ENCODE measurements at places on chromosomes 16 and 17.
A peak's percentile ranks its signal among the peaks of the same experiment; 100 is the strongest.

DNA sequence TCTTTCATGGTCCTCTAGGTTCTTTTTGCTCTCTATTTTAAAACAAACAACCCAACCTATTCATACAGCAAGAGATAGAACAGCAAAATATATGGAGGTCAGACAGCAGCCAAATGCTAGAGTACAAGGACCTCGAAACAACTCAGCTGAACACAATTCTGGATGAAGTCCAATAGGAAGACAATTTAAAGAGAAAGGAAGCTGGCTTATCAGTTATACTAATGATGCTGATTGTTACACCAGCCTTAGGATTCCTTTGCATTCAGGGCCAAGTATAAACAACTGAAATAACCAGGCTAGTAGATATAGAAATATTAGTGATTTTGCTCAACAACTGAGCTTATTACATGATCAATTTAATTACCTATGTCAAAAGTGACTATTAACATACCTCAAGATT, 2.5 kb downstream of the SSH2 start:
- DNase-seq, result no peak

- no peak for DNase-seq
Measured at GRCh38 chr17:10790491-10791401, 13.2 kb downstream of the TMEM238L start.

DNA sequence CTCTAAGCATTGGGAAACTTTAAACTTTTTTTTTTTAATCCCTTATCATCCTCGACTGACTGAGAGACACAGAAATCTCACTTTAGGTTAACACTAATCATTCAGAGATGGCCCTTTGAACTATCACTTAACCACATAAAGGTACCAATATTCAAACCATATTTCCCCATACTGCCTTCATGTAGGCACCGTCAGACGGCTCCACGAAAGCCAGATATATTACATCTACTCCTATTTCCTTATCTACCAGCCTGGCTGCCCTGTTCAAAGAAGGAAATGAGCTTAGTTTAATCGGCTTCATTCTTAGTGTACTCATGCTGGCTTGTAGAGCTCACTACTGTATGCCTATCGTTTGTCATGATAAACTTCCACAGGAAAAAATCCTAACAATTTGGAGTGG, 270.9 kb downstream of the CEP112 start:
- DNase-seq, result no peak

GRCh38 chr16:57489229-57489628, 2.9 kb upstream of the DOK4 start:
- no peak for DNase-seq

- DNase-seq, result no peak
Measured at GRCh38 chr16:11526655-11527350, 59.9 kb downstream of the LITAF start.

DNA sequence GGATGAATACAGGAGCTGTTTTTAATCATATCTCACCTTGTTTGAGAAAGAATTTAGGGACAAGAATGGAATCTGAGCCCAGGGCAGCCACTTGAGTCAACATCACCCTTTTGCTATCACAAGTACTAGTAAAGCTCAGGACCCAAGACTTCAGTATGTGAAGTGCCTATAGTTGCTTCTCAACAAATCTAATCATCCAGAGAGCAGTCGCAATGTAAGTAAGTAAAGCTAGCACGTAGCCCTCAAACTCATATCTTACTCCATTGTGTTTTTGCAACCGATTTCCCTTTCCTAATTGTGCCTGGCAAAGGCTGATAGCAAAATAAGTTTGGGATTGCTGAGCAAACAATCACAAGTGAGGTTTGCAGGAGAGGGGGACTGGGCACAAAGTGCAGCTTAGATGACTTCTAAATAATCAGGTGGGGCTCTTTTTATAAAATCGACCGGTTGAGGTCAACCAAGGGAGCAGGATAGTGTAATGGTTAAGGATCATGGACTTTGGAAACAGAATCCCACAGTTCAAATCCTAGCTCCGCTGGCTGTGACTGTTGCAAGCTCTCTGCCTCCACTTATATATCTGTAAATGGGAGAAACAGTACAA, 13.0 kb downstream of the TOB1 start:
- DNase-seq, result no peak

DNA sequence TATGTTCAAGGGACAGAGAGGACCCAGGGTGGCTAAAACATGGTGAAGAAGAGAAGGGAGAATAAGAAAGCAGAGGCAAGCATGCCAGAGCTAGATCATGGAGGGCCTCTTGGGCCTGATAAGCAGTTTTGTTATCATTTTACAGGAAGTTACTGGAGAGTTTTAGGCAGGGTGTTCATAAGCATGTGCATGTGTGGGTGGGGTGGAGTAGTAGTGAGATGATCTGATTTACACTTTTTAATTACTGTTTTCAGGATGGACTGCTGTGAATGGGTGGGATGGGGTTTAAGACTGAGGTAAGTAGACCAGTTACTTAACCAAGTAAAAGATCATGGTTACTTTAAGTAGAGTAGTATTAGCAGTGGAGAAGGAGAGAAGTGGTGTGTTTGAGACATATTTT, 173.6 kb downstream of the PHKB start:
- no peak for DNase-seq

GRCh38 chr16:3054965-3055733, 8.8 kb downstream of the MMP25 start:
- no peak for DNase-seq

DNA sequence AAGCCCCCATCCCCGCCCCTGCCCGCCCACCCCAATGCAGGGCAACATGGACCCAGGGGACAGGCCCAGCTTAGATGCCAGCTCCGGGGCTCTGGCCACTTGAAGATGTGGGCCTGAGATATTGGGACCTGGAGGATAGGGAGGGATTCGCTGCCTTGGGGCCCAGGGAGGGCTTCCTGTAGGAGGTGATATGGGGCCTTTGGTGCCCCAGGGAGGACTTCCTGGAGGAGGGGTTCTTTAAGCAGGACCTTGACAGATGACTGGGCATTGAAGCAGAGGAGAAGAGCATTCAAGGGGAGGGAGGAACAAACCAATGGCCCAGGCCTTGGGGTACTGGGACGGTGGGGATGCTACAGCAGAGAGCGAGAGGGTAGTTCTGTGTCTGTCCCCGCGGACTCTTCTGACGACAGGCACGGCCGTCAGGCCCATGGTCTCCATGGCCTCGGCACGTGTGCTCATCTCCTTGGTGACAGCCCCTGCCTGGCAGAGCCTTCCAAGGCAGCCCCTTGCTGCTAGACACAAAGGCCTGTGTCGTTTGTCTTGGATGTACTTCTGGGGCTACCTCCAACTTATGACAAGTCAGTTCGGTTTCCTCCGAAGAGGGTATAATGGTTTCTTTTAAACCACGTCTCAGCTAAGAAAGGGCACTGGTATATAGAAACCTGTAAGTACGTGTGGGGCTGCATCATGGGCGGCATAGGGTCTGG, 55.5 kb upstream of the ZC3H18 start:
- DNase-seq, result no peak

DNA sequence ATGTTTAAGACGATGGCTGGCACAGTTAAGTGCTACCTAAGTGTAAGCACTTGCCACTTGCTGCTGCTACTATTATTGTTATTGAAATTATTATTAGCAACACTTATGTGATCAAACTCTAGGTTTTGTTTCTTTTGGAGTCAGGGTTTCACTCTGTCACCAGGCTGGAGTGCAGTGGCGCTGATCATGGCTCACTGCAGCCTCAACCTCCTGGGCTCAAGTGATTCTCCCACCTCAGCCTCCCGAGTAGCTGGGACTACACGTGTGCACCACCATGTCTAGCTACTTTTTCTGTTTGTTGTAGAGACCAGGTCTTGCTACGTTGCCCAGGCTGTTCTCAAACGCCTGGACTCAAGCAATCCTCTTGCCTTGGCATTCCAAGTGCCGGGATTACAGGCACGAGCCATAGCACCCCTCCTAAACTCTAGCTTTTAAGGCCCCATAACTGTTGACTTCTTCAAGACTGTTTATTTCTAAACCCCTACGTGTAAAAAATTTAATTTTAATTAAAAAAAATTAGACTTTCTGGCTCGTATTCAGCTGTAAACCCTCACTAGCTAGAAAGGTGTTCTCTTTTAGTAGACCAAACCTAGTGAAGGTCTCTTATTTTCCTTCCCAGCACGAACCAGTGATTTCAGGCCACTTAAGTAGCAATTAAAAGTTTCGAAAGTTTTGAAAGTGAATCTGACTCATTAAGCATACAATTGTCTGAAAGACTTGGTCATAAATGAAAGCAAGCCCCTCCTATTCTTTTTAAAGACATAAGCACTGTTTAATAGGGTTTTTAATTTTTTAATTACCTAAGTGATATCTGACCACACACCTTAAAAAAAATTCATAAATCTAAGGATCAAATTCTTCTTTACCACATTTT, 11.7 kb upstream of the SCNN1B start:
- DNase-seq, result no peak

DNA sequence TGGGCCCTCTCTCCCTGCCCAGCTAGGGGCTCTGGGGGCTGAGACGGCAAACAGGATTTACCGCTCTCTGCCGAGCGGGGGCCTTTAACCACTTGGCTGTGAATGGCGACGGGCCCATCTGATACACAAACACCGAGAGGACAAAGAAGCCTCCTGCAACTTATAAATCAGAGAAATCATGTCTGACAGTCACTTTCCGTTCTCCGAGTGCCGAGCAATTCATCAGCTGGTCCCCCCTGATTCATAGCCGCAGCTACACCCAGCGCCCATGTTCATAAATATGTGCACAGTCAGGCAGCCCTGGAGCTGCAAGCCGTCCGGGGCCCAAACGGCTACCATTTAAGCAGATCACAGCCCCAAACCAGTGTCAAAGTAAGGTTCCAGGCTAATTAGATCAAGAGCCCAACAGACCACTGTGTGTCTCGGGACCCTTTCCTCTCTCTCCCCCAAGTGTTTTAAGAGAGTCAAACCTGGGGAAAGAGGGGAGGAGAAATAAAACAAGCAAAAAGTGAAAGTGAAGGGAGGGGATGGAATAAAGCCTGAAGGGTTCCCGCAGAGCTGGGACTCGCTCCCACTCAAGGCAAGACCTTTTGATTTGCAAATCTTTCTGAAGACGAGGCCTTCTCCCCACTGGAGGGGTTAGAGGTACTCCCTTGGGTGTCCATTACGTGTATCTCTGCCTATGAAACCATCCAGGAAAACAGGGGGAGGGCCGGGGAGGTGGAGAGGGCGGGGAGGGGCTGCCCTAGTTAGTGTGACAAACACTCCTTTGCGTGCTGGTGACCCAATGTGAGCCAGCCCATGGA, 154.7 kb downstream of the C16orf78 start:
- DNase-seq, result peak; percentile 51

DNA sequence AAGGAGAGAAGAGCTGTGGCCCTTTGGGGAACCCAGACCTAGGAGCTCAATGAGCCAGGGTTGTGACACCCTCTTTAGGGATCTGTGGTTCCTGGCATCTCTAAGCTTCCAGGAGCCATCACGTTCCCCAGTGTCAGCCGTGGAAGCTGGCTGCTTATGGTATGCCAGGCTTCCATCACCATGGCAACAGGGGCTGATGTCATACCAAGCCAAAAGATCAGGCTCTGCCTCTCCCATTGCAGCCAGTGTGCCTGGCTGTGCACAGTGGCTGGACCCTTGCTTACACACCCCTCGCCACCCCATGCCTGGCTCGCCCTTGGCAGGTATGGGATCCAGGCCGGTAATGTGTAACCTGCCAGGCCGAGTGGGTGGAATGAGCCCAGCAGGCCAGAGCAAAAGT, 91.1 kb downstream of the SSH2 start:
- DNase-seq, result no peak

DNA sequence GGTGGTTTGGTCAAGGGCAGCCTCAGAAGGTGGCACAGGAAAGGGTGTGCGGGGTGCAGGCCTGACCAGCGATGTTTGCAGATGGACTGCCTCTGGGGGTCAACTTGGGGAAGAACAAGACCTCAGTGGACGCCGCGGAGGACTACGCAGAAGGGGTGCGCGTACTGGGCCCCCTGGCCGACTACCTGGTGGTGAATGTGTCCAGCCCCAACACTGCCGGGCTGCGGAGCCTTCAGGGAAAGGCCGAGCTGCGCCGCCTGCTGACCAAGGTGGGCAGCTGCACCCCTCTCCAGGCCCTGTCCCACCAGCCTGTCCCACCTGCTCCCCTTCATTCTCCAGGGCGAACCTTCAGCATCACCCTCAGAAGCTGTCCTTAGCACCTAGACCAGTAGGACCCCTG, 12.5 kb downstream of the DHODH start:
- no peak for DNase-seq

DNA sequence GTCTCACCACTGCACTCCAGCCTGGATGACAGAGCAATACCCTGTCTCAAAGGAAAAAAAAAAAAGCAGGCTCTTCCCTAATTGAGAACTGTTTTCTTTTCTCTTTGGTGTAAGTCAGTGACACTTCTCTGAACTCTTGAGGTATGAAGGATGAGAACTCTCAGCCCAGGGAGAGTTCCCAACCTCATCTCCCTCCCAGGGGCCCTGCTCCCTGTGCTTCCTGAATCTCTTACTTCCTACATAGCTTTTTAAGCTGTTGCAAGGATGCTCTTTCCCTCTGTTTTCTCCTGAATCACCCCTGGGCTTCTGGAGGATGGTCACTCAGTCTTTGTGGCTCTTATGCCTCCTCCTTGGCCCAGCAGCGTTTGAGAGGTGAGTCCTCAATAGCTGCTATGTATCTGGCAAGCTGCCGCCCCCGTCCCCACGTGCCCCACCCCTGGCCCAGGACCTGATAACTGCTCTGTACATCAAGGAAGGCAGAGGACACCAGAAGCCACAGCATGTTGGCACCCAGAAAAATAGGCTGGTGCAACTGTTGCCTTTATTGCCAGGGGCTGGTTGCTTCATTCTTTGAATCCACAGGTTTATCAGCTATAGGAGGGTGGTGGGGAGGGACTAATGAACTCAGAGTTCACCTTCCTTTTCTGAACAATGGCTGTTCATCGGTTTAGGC, 24.0 kb downstream of the IGF2BP1 start:
- DNase-seq, result no peak

GRCh38 chr17:14621826-14622614, 321.1 kb downstream of the HS3ST3B1 start:
- DNase-seq, result no peak

GRCh38 chr16:31706925-31707324, 166.7 kb upstream of the ZNF267 start:
- no peak for DNase-seq

DNA sequence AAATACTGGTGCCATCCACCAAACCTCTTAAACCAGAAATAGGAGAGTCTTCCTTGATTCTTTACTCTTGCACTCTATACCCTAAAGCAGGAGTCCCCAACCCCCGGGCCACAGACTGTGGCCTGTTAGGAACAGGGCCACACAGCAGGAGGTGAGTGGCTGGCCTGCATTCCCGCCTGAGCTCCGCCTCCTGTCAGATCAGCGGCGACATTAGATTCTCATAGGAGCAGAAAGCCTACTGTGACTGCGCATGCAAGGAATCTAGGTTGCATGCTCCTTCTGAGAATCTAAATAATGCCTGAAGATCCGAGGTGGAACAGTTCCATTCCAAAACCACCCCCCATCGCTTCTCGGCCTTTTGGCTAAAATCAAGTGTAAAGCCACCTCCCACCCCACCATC, 30.3 kb upstream of the SRCIN1 start:
- DNase-seq, result no peak
